PC-9 (cell line): ENCODE measurements at places on chromosomes 2 and 18. TPM values are rescaled to one million over a fixed set of nuclear protein-coding genes. Genes with fewer than 3 reads are reported as not detected.

GRCh38 chr18:30595942-30596341 lies 446.6 kb downstream of the DSC3 start:
- DNase-seq: no peak
- H3K27me3 ChIP-seq: no peaks in the 10 kb centered on the region
- no peak overlapping the region for H3K4me3 ChIP-seq
- H3K4me1 ChIP-seq: no peaks in the 10 kb centered on the region

DNA sequence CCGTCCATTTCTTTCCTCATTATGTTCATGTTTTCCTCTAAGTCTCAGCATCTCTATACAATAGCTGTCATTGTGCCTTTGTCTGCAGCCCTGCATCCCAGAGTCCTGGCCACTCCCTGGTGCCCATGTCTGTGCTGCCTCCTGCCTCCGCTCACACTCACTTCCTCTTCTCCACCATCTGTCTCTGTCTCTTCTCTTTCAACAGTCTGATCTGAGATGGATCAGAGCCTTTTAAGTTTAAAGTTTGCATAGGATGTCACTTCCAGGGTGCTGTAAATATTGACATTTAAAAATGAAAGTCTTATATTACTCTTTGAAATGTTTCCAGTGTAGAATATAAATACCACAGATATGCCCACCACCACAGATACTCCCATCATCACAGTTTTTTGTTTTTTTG lies 42.7 kb downstream of the UBE2F start:
- H3K27me3 ChIP-seq: no peaks in the 10 kb centered on the region
- no peaks in the 10 kb centered on the region for H3K4me1 ChIP-seq
- no peak for DNase-seq
- no peak overlapping the region for H3K27ac ChIP-seq
- peaks cover 3% of the 10 kb centered on the region; the same call in 1 of the 2 replicates for H3K36me3 ChIP-seq

DNA sequence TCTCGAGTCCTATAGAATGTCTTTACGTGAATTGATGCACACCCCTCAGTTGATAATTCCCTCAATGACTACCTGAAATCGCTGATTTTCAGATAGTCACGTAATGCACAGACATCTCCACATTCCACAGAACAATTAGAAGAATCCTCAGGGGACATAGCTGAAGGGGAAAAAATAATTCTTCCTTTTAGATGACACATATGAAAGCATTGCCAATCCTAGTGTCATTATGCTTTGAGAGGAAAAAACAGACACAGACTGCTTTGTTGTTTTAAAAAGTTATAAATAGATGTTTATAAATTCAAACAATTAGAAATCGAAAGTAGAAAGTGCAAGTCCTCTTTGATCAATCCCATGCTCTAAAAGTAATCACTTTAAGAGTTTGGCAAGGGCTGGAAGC lies 100.6 kb upstream of the FN1 start:
- H3K27ac ChIP-seq: no peak overlapping the region
- H3K36me3 ChIP-seq: no peaks in the 10 kb centered on the region
- H3K4me3 ChIP-seq: no peak overlapping the region

DNA sequence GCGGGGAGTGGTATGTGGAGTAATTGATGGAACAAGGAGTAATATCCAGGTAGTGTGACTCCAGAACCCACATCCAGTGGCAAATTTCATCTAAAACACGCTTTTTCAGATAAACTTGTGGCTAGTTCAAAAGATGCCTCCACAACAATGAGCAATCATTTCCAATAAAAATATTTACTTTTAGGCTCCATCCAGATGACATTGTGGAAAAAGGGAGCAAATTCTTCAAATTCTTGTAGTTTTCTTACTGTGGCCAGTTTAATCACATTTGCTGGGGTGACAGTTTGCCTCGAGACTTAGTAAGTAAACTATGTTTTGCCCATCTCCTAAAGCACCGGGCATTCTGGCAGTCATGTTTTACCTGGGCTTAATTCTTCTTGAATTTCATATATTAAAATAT lies 243.6 kb downstream of the IRS1 start:
- no peak overlapping the region for H3K27ac ChIP-seq
- H3K4me3 ChIP-seq: no peak overlapping the region
- H3K27me3 ChIP-seq: no peaks in the 10 kb centered on the region

- peaks cover 24% of the 10 kb centered on the region; the same call in 1 of the 2 replicates for H3K27me3 ChIP-seq
- no peaks in the 10 kb centered on the region for H3K36me3 ChIP-seq
- no peak overlapping the region for H3K4me3 ChIP-seq
- DNase-seq: peak; percentile 9
- no peaks in the 10 kb centered on the region for H3K4me1 ChIP-seq
- no peak overlapping the region for H3K27ac ChIP-seq
Observed at GRCh38 chr2:79935771-79936657, 368.5 kb downstream of the LRRTM1 start.

Gene CCNT2
- total RNA-seq: 19.1 and 26.2 TPM in 2 replicates

DNA sequence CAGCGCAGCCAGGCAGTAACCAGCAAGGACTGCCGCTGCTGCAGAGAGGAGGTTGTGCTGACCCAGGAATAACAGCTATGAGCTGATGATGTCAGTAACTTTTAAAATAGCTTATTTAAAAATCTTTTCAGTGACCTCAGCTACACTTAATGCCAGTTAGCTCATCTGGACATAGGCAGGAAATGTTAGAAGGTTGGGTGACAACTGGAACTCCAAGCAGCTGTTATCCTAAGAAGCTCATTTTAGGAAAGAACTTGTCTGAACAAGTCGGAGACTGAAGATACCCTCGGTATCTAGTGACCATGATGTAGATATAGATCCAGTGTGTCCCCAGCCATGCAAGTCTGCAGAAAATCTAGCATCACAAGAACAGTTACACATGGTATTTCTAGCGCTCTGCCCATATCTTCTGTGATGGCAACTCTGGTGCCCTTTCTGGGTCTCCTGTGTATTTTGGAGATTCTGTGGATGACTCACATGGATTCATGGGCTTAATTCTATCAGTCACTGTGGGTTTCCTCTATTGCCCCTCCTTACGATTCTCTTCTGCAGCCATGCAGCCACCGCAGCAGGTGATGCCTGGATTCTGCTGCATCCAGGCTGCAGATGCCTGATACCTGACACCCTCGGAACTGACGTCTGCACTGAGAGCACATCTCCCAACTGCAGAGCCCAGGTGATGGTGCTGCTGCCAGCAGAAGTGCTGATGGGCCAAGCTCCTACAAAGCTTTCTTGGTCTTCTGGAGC lies 19.8 kb upstream of the PLEK start:
- H3K4me3 ChIP-seq: no peak overlapping the region
- H3K4me1 ChIP-seq: no peaks in the 10 kb centered on the region; the same call in 1 of the 2 replicates
- H3K27me3 ChIP-seq: peaks cover 9% of the 10 kb centered on the region; the same call in 1 of the 2 replicates

Gene C1QL2
- total RNA-seq: not detected in 2 replicates

Gene POMC
- not detected in 2 replicates for total RNA-seq

GRCh38 chr2:101802329-101802728 lies 104.8 kb downstream of the MAP4K4 start:
- peaks cover 63% of the 10 kb centered on the region for H3K4me1 ChIP-seq
- no peaks in the 10 kb centered on the region for H3K36me3 ChIP-seq
- peak; percentile 45 for DNase-seq
- no peaks in the 10 kb centered on the region for H3K27me3 ChIP-seq
- no peak overlapping the region for H3K4me3 ChIP-seq

- DNase-seq: no peak
- H3K27me3 ChIP-seq: peaks cover 5% of the 10 kb centered on the region; the same call in 1 of the 2 replicates
- H3K4me3 ChIP-seq: no peak overlapping the region
- H3K27ac ChIP-seq: no peak overlapping the region
- H3K4me1 ChIP-seq: no peaks in the 10 kb centered on the region
Observed at GRCh38 chr2:29910960-29911359, 10.4 kb downstream of the ALK start.

DNA sequence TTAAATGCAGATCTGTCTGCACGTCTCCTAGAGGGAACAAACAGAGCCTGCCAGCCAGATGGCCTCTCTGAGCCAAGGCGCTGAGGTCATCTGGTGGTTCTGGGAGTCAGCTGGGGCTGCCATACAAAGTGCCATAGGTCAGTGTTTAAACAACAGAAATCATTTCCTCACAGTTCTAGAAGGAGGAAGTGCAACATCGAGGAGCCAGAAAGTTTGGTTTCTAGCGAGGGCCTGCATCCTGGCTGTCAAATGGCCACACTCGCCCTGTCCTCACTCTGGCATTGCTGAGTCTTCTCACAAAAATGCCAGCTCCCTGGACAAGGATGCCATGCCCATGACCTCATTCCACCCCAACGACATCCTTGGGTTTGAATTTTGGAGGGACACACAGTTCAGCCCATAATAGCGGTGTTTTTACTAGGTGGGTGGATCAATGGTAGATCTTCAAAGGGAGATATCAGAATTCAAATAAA lies 59.6 kb downstream of the MYT1L start:
- no peaks in the 10 kb centered on the region for H3K4me1 ChIP-seq
- no peaks in the 10 kb centered on the region for H3K36me3 ChIP-seq
- DNase-seq: no peak
- H3K27me3 ChIP-seq: peaks cover 59% of the 10 kb centered on the region
- no peak overlapping the region for H3K4me3 ChIP-seq
- no peak overlapping the region for H3K27ac ChIP-seq

DNA sequence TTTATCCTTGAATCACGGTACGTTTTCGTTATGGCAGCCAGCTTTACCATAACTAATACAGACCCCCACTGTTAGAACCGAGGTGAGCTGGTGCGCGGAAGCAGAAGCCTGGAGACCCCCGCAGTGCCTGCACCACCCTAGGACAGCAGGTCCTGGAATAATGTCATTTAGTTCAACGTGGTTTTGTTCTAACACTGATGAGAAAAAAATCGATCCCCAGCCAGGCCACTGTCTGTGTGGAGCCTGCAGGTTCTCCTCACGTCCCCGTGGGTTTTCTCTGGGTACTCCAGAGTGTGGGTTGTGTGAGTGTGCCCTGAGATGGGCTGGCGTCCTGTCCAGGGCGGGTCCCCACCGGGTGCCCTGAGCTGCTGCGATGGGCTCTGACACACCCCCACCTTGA lies 69.9 kb upstream of the ST3GAL5 start:
- peaks cover 22% of the 10 kb centered on the region for H3K4me1 ChIP-seq
- H3K36me3 ChIP-seq: no peaks in the 10 kb centered on the region
- no peak overlapping the region for H3K27ac ChIP-seq
- H3K27me3 ChIP-seq: no peaks in the 10 kb centered on the region

DNA sequence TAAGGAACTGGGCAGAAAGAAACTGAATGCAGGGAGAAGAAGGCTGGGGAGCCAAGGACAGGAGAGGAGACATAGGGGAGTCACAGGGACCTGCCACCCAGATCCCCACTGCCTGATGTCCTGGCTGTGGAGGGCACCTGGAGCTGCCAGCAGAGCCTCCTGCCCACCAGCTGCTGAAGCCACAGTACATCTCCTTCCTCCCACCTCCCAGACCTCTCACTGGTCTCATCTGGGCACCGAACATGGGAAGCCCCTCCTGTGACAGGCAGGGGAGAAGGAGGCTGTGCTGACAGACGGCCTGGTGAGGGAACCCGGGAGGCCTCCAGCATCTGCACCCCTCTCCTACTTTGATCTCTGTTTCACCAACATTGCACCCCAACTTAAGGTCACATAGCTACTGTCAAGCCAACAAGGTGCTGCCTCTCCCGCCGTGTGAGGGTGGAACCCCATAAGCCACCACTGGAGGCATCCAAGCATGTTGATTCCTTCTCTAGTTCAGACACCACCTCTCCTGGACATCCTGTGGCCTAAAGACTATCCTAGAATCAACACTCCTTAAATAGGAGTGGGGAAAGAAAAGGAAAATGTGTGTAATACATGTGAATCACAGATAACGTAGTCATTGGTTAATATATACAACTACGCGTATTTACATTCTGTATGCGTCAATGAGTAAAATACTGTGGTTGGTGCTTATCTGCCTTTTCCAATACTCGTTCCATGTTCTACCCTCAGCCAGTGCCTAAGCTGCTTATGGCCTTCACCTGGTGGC lies 3.5 kb upstream of the RNPEPL1 start:
- H3K27ac ChIP-seq: peak overlapping the region; percentile 100
- H3K4me1 ChIP-seq: peaks cover 67% of the 10 kb centered on the region
- H3K4me3 ChIP-seq: peak overlapping the region; percentile 20; the same call in 1 of the 2 replicates
- peaks cover 13% of the 10 kb centered on the region for H3K36me3 ChIP-seq
- no peaks in the 10 kb centered on the region for H3K27me3 ChIP-seq

Gene FSHR
- not detected in 2 replicates for total RNA-seq

DNA sequence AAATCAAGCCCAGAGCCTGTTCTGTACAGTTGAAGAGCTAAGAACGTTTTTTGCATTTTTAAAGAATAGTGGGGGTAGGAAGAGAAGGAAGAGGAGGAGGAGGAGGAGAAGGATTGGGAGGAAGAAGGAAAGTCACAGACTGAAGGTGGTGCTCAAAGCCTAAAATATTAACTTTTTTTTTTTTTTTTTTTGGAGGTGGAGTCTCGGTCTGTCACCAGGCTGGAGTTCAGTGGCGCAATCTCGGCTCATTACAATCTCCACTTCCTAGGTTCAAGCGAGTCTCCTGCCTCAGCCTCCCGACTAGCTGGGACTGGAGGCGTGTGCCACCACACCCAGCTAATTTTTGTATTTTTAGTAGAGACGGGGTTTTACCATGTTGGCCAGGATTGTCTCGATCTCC lies 18.3 kb upstream of the KLHL29 start:
- no peaks in the 10 kb centered on the region for H3K36me3 ChIP-seq
- DNase-seq: peak; percentile 10

DNA sequence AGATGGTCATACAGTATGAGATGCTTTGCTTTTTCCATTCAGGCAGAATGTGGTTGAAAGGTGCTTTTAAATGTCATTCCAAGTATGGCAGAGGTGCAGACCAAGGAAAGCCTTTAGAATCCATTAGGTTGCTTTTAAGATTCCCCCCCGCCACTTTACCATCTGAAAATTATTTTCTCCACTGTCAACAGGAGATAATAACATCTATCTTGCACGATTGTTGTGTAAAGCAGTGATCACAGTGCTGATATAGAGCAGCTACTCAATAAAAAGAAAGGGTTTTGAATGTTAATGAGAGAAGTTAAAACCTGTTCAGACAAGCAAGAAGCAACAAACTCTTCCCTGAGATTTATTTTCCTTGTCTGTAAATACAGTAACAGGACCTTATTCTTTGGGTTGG lies 372.5 kb upstream of the GCFC2 start:
- H3K36me3 ChIP-seq: no peaks in the 10 kb centered on the region
- H3K4me3 ChIP-seq: no peak overlapping the region
- H3K4me1 ChIP-seq: no peaks in the 10 kb centered on the region
- H3K27me3 ChIP-seq: no peaks in the 10 kb centered on the region
- DNase-seq: no peak

DNA sequence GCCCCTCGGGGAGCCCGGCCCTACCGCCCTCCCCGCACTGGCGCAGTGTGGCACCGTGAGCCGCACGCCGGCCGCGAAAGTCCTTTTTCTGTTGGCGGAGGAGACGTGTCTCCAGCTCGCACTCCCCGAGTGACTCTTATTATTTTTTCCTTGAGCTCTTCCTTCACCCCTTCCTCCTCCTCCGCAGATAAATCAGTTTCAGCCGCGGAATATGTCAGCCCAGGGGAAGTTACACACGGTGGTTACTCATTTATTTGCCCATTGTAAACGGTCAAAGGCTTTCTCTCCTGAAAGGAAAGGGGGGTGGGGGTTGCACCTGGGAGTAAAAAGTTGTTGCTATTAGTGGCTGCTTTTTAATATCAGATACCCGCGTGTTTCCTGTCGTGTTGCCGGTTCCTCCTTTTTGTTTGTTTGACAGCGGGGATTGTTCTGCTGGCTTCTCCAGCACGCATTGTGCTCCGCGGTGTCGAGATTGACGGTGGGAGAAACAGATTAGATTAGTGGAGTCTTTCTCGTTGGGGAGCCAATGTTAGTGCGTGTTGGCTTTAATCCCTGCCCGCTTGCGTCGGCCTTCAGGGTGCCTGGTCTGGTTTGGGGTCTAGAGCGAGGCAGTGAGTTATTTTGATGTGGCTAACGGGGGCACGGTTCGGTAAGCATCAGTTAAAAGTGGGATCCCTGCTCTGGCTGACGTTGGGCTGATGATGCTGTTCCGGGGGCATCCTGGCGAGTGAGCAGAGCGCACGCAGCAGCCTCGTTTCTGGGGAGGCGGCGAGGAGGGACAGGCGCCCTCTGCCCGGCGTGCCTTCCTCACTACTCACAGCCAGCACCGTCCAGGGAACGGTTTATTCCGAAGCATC lies 1.6 kb downstream of the CRIM1 start:
- peaks cover 64% of the 10 kb centered on the region for H3K4me1 ChIP-seq
- H3K27ac ChIP-seq: peak overlapping the region; percentile 60
- peak overlapping the region; percentile 67 for H3K4me3 ChIP-seq
- H3K36me3 ChIP-seq: no peaks in the 10 kb centered on the region
- DNase-seq: peak; percentile 50
